ENCODE measurements at places on chromosomes 2 and 18.

- no peak for DNase-seq
Observed at GRCh38 chr2:171745141-171745540, 57.9 kb downstream of the DYNC1I2 start.

DNA sequence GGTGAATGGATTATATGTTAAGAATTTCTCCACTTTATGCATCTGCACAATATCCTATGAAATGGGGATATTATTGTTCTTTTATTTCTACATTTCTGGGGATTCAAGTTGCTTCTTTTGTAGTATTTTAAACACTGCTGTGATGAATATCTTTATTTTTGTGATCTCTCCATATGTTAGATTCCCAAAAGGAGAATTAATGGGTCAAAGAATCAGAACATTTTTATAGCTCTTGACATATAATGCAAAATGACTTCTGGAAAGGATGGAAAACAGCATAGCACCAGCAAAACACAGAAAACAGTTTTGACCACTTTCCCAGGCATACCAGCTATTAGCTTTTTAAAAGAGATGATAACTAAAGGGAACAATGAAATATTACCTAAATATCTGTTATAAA lies 135.5 kb downstream of the NCKAP5 start:
- no peak for DNase-seq

GRCh38 chr2:118774458-118775133 lies 72.9 kb downstream of the EN1 start:
- no peak for DNase-seq

DNA sequence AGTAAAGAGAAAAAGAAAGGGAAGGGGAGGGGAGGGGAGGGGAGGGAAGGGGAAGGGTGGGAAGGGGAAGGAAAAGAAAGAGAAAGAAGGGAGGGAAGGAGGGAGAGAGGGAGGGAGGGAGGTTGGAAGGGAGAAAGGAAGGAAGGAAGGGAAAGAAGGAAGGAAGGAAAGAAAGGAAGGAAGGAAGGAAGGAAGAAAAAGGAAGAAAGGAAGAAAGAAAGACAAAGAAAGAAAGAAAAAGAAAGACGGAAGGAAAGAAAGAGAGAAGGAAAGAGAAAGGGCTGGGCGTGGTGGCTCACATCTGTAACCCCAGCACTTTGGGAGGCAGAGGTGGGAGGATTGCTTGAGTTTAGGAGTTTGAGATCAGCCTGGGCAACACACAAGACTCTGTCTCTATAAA lies 24.6 kb upstream of the CCNYL1 start:
- no peak for DNase-seq

Data from NCI-H774 (cell line).